ENCODE measurements at places on chromosomes 6 and 20. TPM values are rescaled to one million over a fixed set of nuclear protein-coding genes. Genes with fewer than 3 reads are reported as not detected.

DNA sequence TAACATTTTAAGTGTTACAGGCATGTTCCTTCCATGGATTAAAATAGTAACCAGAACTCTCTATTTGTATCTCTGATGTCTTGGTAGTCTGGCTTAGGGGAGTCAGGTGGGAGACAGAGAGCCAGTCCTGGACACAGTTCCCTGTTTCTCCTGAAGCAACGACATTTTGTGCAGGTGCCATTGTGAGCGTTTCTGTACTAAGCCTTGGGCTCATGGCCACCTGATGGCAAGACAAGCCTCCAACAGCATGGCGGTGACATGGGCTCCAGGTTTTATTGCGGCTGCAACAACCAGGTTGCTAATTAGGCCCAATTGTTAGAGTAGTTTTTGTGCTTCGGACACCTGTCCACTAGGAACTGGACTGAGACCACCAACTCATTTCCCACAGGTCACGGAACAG is 105.3 kb downstream of the PRDM13 start:
- no peaks in the 10 kb centered on the region for H3K4me1 ChIP-seq
- H3K4me3 ChIP-seq: no peak overlapping the region
- H3K36me3 ChIP-seq: no peaks in the 10 kb centered on the region
- no peak overlapping the region for H3K27ac ChIP-seq
- DNase-seq: no peak

Gene SAYSD1
- total RNA-seq: 4.8 TPM

Gene BANF2
- not detected for total RNA-seq

DNA sequence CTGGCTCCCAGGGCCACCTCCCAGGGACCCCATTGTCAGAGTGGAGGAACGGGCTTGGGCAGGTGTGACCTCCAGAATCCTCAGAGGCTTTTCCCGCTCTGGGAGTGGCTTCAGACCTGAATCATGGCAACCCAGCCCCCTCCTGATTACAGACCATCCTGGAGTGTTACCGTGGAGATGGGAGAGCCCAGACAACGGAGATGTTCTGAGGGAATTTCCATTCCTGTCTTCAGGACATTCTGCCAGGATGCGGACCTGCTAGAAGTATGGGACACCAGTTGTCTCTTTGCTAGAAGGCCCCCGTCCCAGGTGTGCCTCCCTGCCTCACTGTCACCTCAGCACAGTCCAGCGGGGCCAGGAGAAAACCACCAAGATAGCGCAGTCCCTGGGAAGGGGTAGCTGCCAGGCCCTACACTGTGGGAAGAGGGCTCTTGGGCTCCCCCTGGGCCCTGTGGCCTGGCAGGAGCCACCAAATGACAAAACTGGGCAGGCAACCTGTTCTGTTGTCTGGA is 109.9 kb downstream of the PSMB1 start:
- H3K4me1 ChIP-seq: peaks cover 16% of the 10 kb centered on the region
- H3K4me3 ChIP-seq: no peak overlapping the region
- no peaks in the 10 kb centered on the region for H3K36me3 ChIP-seq
- no peak overlapping the region for H3K27ac ChIP-seq
- no peak for DNase-seq
- no peaks in the 10 kb centered on the region for H3K27me3 ChIP-seq

GRCh38 chr20:50288128-50288623 is 97.5 kb downstream of the CEBPB start:
- no peaks in the 10 kb centered on the region for H3K36me3 ChIP-seq
- no peak for DNase-seq
- H3K27me3 ChIP-seq: no peaks in the 10 kb centered on the region
- H3K27ac ChIP-seq: no peak overlapping the region

DNA sequence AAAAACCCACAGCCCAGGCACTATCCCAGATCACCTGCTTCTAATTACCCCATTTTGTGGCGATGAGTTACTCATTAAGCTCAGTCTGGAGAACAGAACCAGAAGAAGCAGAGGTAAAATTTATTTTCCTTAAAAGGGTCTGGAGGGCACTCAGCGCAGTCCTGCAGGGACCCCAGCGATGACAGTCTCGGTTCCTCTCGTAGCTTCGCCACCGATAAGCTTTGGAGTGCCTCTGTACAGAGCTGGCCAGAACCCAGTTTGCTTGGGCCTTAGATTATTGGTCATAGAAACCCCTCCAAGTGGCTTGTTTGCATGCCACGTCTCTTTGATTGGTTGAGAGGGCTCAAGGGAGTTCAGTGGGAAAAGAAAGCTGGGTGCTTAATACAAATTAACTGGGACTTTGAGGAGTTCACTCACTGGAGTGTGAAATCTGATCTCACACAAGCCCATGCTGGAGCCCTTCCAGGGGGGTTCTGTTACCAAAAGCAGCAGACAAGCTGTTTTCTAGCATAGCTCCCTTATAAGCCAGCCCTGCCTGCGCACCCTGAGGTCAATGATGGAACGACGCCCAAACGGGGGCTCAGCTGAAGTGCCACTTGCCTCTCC is 158.5 kb upstream of the ARID1B start:
- DNase-seq: no peak
- no peak overlapping the region for H3K27ac ChIP-seq
- H3K27me3 ChIP-seq: no peaks in the 10 kb centered on the region
- no peaks in the 10 kb centered on the region for H3K36me3 ChIP-seq
- H3K4me3 ChIP-seq: no peak overlapping the region

Gene C20orf144
- not detected for total RNA-seq
